ENCODE measurements at places on chromosomes 6 and 20. TPM values are rescaled to one million over a fixed set of nuclear protein-coding genes. Genes with fewer than 3 reads are reported as not detected.

Gene ASIP
- 0.74 TPM for polyA plus RNA-seq

GRCh38 chr20:63046841-63047240 is 40.1 kb upstream of the BHLHE23 start:
- DNase-seq = no peak

GRCh38 chr20:34979366-34980153 is 23.9 kb downstream of the MYH7B start:
- no peak for DNase-seq

- no peak for DNase-seq
These were observed 93.2 kb downstream of the IRF4 start for GRCh38 chr6:484746-485145.

DNA sequence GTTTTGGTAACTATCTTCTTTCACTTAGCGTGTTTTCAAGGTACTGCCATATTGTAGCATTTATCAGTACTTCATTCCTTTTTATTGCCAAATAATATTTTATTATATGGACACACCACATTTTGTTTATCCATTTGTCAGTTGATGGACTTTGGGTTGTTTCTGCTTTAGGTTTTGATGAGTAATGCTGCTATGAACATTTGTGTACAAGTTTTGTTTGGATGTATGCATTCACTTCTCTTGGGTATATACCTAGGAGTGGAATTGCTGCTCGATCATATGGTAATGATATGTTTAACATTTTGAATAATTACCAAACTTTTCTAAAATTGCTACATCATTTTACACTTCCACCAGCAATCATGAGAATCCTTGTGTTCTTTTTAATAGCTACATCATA is 6.4 kb upstream of the SLC22A7 start:
- no peak for DNase-seq

DNA sequence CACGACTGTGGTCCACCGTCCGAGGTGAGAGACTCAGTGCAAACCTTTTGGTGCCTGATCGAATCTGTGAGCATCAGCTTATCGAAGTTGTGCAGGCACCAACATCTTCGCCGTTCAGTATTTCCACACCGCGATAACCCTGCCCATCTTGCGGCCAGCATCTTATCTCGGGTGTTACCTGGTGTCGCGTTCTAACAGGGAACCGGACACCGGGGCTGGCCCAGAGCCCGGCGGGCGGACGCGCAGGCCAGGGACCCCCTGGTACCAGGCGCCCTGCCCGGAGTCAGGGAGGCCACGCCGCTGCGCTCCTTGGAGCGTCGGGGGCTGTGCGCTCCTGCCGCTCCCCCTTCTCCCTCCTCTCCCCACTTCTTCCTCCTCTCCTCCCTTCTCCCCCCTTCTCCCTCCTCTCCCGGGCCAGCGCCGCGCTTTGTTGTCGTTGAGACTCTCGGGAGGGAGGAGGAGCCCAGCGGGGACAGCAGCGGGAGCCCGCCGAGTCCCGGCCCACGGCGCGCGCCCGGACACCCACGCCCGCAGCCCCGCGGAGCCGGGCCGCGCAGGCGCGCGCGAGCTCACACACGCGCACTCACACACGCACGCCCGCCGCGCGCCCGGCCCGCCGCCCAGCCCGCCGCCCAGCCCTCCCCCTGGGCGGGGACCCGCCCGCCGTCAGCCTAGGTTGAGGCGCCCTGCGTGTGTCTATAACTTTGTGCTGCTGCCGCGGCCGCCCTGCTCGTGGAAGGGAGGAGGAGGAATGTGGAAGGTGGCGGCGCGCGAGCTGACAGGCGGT is 1.4 kb upstream of the FOXO3 start:
- DNase-seq = no peak

- no peak for DNase-seq
These were observed 169.9 kb upstream of the RNF217 start for GRCh38 chr6:124792386-124792785.

Gene PNPLA1
- 2.2 TPM for polyA plus RNA-seq

- no peak for DNase-seq
These were observed 34.5 kb downstream of the TXLNB start for GRCh38 chr6:139257291-139257690.

Measured in right renal pelvis (tissue), 4 donors.